Lower leg skin (tissue), 4 donors: ENCODE measurements at places on chromosomes 13 and 19. TPM values are rescaled to one million over a fixed set of nuclear protein-coding genes. Genes with fewer than 3 reads are reported as not detected.

CYP4F2 gene
- total RNA-seq = 2.2 TPM

RYR1 gene
- 35.1 TPM for total RNA-seq

CD33 gene
- 2.1 TPM for total RNA-seq

ZNF284 gene
- 2.6 TPM for total RNA-seq

ZNF808 gene
- 17.8 TPM for total RNA-seq

CGB1 gene
- 2.2 TPM for total RNA-seq

RFPL4AL1 gene
- total RNA-seq = not detected

PDE4C gene
- total RNA-seq = 0.29 TPM

ZNF91 gene
- total RNA-seq = 82.9 TPM

KLK6 gene
- total RNA-seq = 9.5 TPM

TEX29 gene
- total RNA-seq = not detected

CAPN12 gene
- 11.1 TPM for total RNA-seq

TMC4 gene
- 8.9 TPM for total RNA-seq

SIGLEC11 gene
- total RNA-seq = 0.13 TPM

ZNF8 gene
- total RNA-seq = 3.0 TPM

SMIM24 gene
- total RNA-seq = 0.78 TPM
